ENCODE measurements at places on chromosomes 6 and 20.

DNA sequence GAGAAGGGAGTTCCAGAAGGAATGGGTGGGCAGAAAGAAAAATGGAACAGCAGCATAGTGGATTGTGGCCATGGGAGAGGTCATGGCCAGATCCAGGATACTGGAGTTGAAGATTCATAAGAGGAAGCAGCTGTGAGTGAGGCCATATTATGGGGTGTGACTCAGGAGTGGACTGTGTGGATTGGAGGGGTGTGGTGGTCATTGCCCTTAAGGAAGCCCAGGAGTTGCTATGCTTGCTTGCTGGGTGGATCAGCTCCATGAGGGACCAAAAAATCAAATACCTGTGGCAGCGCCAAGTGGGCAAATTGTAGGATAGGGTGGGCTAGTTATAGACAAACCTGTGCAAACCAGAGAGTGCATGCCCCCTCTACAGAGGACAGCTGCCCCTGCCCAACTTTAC, 18.3 kb downstream of the LRRC1 start:
- no peak for DNase-seq

- DNase-seq, result no peak
Observed at GRCh38 chr6:80446454-80447045, 340.1 kb downstream of the BCKDHB start.

- no peak for DNase-seq
Observed at GRCh38 chr6:3085074-3085473, 16.8 kb downstream of the RIPK1 start.

- no peak for DNase-seq
Observed at GRCh38 chr6:139028215-139028657, 309 bp upstream of the ABRACL start.

DNA sequence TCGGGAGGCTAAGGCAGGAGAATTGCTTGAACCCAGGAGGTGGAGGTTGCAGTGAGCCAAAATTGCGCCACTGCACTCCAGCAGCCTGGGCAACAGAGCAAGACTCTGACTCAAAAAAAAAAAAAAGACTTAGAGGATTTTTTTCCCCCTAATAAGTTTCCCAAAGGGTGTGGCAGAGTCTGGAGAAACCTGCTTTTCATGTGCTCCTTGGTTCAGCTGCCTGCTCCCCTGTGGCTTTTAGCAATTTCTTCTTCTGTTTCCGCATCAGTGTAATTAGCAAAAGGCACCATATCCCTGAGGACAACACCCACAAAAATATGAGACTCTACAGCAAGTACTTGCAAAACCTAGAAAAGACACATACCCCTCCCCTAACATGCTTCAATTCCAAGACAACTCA, 28.6 kb upstream of the ZNF133 start:
- DNase-seq, result no peak

DNA sequence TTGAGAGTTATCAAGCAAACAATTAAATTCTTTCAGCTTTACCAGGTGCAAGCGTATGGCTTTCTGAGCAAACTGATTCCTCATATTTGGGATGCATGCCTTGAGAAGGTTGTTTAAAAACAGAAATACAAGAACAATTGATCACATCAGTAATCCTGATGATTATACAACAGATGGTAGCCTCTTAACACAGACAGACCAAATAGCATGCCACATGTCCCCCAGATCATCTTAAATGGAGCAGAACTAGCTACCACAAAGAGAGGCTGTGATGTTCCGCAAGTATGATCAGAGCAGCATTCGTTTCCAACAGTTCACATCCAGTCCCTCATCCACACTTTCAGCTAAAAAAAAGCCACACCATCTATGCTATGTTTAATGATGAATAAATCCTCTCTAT, 246.2 kb upstream of the NRSN1 start:
- DNase-seq, result no peak

GRCh38 chr6:168908887-168909286, 344.8 kb downstream of the THBS2 start:
- peak; percentile 89 for DNase-seq

DNA sequence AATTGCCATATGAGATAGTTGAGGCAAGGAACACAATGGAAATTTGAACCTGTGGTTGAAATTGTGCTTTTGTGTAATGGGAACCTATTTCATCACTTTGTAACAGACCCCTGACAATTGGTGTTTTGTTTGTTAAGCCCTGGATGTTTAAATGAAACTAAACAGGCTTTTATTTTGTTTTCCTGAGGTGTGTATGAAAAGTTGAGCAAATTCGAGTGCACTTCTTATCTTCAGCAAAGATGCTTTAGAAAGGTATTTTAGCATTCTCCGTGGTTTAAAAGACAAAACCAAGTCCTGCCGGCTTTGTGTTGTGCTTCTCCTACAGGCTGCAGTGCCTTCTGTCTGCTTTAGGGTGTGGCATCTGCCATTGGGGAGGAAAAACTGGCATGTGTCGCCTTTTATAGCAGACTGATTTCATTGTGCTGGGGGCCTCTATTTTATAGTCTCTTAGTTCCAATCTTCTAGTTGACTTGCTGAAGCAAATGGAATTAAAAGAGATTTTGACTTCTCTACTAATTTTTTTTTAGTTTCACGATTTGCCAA, 2.2 kb upstream of the ARID1B start:
- DNase-seq, result no peak

GRCh38 chr6:18055714-18056382, 66.6 kb downstream of the NHLRC1 start:
- peak; percentile 65 for DNase-seq

- no peak for DNase-seq
Observed at GRCh38 chr6:117200067-117200466, 65.3 kb upstream of the VGLL2 start.

GRCh38 chr6:36714511-36714910, 16.9 kb downstream of the RAB44 start:
- DNase-seq, result no peak

DNA sequence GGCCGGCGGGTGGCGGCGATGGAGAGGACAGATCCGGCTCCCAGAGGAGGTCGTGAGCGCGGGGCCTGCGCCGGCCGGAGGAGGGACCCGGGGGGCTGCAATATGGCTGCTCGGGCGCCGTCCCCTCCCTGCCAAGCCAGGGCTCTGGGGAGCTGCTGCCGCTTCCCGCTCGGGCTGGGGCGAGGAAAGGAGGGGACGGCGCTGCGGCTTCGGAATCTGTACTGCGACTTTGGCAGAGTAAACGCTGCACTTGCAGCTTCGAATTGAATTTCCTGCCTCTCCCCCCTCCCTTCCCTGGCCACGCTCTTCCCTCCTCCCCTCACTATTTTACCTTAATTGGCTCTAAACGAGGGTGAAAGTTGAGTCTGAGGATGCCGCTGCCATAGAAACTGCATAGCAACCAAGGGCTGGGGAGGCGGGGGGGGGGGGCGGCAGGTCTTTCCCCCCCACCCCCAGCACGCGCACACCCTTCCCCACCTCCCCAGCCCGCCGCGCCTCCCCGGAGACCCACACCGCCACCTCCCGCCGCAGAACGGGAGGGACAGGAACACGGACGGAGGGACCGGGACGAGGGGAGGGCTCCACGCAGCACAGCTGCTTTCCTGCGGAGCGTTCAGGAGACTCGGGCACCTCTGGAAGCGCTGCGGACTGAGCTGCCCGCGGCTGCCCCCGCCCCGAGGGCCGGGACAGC, 93.9 kb downstream of the RNASET2 start:
- DNase-seq, result no peak

DNA sequence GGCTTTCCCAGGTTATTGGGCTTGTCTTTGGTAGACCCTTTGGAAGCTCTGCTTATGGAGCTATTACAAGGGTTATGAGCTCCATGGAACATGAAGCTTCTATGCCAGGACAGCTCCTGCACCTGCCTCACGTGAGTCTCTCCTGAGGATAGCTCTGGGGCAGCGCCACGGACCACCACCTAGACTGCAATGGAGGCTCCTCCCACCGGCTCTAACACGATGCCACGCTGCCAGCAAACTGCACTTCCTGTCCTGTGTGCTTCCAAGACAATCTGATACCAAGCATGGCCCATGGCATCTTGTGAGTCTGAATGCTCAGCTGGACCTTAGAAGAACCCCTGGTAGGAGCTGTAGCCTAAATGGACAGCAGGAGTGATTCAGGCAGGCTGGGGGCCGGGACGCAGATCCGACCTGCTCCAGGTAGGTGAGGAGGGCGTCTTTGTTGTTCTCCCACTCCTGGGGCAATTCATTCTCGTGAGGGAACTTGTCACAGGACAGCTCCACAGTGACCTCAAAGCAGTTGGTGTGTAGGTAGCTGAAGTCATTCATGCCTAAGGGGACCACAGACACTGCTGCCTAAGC, 5.5 kb downstream of the CPXM1 start:
- DNase-seq, result no peak

DNA sequence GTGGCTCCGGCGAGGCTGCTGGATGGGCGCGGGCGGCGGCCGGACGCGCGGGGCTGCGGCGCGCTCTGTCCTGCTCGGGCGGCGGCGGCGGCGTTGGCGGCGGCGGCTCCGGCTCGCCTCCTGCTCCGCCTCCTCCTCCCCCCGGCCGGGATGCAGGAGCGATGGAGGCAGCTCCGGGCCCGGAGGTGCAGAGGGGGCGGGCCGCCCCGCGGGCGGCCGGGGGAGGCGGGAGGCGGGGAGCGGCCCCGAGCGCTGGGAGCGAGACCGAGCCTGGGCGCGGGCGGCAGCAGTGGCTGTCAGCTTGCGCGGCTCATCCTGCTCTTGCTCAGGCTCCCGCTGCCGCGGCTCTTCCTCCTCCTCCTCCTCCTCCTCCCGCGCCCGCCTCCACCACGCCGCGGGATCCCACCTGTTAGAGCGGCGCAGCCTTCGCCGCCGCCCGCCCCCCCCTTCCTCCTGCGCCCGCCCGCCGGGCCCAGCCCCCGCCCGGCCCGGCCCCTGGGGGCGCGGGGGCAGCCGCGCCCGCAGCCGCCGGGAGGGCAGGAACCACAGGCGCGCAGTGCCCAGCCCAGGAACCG, at the start of gene NOL4L:
TSS of gene NOL4L (minus strand) at position 323 of the 575 bp plus-strand sequence. CDS start 443 bp downstream, outside the sequence.
- no peak for DNase-seq

DNA sequence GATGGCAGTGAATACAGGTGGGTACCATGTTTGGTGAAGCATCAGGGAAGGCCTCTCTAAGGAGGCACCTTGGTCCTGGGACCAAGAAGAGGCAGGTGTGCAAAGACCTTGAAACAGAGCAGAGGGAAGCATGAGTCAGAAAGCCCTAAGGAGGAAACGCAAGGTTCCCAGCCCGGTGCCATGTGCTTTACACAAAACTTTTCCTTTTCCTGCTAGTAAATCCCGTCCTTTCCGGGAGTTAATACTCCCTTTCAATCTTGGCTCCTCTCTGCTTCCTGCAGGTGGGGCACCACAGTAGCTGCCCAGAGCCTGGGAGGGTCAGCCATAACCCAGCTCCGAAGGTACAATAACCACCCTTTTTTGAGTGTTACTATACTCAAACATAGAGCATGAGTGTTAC, 19.4 kb upstream of the SLC23A2 start:
- no peak for DNase-seq

GRCh38 chr6:4208158-4208557, 72.8 kb upstream of the ECI2 start:
- no peak for DNase-seq

- DNase-seq, result no peak
Observed at GRCh38 chr20:5072756-5073659, 46.8 kb downstream of the PCNA start.

DNA sequence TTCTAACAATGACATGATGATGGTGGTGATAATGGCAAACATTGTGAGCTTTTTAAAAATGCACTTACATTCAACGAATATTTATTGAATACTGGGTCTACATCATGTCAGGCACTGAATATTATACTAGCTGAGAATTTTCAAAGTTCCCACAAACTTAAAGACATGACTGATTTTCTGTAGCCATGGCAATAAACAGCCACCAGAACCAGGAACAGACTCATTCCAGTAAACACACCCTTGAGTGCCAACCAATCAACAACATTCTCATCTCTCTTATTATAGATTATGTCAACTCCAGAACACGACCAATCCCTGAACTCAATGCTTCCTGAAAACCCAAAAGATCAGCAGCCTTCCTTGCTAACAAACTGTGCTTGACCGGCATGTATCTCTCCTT, 212.4 kb upstream of the RUNX2 start:
- peak; percentile 42 for DNase-seq

DNA sequence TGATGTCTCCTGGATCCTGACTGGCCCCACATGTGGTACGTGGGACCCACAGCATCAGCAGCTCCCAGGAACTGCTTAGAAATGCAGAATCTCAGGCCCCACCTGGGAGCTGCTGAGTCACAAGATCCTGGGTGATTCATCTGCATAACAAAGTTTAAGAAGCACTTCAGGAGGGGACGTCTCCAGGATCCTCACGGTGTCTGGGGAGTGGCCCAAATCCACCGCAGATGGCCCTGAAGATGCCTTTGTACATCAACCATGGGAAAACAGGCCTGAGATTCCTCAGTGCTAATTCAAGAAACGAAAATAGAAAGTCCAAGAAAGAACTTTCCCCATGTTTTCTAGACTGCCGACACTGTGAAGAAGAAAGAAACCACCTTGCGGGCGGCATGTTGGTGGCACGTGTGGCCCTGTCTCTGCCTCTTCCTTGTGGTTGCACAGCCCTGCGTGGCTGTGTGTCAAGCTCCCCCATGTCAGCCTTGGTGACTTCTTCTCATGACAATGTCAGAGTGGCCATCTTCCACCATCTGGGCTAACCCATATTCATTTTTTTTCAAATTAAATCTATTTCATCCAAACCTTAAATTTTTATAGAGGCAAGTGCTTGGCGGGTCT, 26.1 kb downstream of the RRBP1 start:
- peak; percentile 69 for DNase-seq

GRCh38 chr20:9270831-9271230, 201.9 kb downstream of the PLCB4 start:
- DNase-seq, result no peak

DNA sequence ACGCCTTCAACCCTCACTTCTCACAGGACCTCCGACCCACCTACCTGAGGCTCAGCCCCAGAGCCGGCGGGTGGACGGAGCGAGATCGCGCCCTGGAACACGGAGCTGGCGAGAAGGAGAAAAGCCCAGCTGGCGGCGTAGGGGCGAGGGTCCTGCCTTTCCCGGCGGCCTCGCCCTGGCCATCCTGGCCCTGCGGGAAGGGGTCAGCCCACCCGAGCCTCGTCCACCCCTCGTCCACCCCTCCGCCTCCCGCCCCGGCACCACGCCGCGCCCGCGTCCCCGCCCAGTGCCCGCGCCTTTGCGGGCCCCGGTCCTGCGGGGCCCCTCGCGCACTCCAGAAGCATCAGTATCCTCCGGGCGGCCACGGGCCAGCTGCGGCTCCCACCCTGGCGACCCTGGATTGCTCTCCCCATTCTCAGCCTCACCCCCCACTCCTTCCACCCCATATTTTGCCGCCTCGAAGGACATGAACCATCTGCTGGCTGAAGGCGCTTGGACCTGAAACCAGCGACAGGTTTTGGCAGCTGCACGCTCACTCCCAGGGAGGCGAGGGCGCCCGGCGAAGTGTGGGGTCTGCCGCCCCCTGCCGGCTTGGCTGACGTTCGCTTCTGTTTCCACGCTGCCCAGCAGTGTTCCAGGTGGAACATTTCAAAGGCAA, 65.1 kb downstream of the PLG start:
- DNase-seq, result peak; percentile 81

DNA sequence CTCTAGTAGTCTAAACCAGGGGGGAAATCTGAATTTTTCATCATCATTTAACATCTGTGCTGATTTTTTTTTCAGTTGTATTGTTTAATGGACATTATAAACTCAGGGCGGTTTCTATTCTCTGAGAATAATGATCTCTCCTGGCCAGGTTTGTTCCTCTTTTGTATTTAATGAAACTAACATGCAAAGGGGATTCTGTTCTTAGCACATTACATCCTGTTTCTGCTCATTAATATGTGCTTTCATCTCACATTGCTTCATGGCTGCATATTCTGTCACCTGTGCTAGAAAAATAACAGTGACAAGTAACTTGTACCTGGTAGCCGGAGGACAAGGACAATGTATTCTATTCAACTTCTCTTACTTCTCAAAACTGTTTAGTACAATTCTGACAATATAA, 806 bp downstream of the HLA-DOB start:
- DNase-seq, result no peak

GRCh38 chr20:10954137-10954840, 280.5 kb upstream of the JAG1 start:
- peak; percentile 46 for DNase-seq
